ENCODE measurements at places on chromosomes 7 and 10.

DNA sequence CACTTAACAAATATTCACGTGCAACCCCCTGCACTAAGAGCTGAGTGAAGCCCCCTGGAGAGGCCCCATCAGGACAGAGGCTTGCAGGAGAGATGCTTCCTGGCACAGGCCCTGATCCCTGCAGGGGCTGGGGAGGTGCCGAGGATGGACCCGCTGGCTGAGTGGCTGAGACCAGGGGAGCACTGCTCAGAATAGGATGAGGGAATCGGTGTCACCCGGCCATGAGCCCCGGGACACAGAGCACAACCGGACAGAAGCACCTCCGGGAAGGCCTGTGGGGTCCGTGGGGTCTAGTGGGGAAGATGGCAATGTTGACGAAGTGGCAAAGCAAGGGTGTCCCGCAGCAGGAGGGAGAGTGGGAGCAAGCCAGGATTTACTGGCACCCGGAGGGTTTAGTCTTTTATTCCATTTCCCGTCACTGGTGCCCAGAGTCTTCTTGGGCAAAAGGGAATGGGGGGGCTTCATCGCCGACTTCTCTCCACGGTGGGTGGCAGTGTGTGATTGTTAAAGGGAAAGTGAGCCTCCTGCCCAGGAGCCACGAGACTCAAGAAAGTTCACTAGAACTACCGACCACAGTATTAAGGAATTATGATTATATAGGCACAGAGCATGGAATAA lies 140.7 kb downstream of the ADARB2 start:
- no peak for DNase-seq

DNA sequence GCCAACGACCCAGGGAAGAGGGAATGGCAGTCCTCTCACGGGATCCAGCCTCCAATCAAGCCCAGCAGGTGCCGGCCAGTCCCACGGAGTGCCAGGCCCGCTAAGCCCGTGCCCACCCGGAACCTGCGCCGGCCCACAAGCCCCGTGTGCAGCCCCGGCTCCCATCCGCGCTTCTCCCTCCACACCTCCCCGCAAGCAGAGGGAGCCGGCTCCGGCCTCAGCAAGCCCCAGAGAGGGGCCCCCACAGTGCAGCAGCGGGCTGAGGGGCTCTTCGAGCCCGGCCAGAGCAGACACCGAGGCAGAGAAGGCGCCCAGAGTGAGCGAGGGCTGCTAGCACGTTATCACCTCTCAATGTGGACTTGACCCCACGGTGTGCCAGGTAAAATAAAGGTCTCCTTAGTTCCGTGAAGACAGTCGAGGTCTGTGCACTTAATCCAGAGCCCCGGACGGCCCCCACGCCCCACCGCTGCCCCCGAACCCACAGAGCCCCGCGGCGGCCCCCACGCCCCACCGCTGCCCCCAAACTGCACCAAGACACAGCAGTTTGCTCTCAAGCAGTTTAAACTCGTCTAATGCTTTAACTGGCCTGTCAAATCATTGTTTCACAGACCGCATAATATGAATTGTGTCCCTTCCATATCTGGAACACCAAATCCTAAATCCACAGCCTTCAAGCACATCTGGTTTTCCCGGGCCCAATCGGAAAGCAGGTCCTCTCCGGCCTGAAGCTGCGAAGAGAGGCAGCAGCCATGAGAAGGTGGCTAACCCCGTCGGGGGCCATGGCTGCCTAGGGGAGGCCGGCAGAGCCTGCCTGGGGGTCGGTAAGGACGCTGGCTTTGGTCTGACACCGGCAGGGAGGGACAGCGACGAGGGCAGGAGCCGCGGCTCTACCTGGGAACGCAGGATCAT lies 307.8 kb downstream of the PTPRN2 start:
- DNase-seq, result no peak

- DNase-seq, result no peak
Measured at GRCh38 chr7:151191544-151191943, 4.5 kb upstream of the ASB10 start.

GRCh38 chr10:11037991-11038390 lies 20.3 kb downstream of the CELF2 start:
- no peak for DNase-seq

DNA sequence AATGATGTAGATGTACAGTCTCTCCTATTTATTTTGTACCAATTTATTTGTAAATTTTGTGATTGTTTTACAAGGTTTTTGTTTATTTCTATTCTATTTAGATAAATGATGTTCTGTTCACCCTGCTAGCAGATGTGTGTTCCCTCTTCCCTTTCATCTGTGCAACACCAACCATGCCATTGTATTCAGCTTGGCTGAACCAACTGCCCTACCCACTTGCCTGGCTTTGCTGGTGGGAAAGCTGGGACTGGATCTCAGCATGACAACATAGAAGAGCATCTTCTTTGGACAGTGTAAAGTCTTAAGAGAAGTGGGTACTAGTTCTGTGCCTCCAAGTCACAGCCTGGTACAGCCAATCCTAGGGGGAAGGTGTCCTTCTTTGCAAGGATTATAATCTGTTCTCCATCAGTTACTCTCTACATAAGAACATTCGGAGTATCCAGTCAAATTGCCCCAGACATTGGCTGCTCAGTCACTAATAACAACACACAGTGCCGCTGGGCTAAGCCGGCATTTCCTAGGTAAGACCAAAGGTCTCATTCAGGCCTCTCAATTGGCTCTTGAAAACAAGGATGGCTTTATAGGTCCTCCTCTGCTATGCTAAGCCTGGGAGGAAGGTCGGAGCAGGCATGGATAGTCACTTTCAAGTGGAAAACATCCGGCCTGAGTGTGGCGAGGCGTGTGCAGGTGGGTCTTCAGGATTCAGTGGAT lies 109.7 kb downstream of the NT5C2 start:
- DNase-seq, result no peak

DNA sequence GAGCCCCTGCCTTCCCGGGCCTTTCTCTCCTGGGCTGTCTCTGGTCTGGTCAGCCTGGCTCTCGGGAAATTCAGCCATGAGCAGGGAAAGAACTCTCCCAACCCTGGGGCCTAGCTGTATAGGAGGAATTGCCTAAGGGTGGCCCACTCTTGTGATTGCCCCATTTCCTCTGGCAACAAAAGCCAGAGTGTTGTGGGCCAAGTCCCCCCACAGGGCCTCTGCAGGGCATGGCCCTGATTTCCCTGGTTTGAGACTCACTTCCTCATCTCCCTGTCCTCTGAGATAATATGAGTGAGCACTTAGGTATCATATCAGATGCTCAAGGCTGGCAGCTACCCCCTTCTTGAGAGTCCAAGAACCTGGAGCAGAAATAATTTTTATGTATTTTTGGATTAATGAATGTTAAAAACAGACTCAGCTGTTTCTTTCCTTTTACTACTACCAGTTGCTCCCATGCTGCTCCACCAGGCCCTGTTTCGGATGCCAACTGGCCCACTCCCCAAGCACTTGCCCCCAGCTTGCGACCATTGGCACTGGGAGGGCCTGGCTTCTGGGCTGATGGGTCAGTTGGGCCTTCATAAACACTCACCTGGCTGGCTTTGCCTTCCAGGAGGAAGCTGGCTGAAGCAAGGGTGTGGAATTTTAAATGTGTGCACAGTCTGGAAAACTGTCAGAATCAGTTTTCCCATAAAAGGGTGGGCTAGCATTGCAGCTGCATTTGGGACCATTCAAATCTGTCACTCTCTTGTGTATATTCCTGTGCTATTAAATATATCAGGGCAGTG lies 11.4 kb downstream of the IRF5 start:
- no peak for DNase-seq

DNA sequence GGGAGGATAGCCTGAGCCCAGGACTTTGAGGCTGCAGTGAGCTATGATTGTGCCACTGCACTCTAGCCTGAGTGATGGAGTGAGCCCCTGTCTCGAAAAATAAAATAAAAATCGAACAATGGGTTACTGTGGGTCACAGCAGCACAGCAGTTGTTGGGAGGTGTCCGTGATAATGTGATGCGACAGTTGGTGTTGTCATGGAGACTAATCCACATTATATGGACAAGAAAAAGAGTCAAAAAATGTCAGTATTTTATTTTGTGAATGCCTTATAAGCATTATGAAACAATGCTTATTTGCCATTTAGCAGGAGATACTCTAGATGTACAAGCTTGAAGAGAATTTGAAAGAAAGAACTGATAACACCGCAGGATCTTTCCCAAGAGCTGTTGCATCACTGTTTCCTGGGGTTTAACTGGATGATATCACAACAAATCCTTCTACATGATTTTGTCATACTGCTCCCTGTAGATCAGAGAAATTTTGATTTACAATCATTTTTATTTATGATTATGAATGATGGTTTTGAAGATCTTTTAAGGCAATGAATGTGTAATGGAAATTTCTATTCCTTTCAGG lies 195.4 kb downstream of the BAMBI start:
- no peak for DNase-seq

DNA sequence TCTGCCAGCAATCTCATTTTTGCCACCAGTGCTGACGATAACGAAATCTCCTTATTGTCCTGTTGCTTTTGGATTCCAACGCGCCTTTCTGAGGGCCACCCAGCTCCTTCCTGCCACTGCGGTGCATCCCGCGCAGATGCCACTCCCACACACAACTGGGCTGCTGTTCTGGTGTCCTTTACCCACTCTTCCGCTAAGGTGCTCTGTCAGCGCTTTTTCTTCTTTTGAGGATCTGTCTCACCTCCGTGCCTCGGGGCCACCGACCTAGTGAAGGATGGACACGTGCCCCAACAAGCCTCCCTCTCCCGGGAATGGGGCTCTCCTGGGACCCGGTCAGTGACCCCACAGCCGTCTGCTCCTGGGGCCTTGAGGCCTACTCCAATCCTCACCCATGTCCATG lies 314.3 kb upstream of the COBL start:
- DNase-seq, result no peak

DNA sequence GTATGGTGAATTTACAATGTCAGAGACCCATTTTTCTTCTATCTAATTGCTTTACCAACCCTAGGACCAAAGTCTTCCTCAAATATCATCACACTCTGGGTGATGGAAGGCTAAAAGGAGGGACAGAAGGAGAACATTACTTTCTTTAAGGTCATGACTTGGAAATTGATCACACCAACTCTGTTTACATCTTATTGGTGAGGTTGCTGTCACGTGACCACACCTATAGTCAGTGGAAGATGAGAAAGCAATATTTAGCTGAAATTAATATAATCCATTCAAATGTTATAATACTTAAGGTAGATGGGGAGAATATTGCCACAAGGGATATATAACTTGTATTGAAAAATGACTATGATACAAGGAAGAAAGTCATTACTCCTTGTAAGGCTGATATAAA lies 183.6 kb upstream of the SMIM30 start:
- no peak for DNase-seq

DNA sequence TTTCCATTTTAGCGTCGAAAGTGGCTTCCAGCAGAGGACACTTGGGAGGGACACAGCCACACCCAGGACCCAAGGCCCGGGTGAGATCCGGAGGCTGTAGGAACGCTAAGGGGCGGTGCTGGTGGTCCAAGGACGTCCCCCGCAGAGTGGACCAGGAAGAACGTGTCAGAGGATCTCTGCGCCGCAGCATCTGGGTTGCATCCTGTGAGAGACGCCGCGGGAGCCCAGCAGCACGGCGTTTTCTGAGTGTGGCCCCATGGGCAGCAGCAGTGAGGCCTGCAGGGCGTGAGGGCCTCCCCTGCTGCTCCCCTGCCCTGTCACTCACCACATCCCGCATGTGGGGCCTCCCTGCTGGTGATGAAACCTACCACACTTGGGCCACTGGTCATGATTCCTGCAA lies 40.5 kb upstream of the BNIP3 start:
- no peak for DNase-seq

- no peak for DNase-seq
Measured at GRCh38 chr10:90740265-90740664, 117.6 kb downstream of the HTR7 start.

DNA sequence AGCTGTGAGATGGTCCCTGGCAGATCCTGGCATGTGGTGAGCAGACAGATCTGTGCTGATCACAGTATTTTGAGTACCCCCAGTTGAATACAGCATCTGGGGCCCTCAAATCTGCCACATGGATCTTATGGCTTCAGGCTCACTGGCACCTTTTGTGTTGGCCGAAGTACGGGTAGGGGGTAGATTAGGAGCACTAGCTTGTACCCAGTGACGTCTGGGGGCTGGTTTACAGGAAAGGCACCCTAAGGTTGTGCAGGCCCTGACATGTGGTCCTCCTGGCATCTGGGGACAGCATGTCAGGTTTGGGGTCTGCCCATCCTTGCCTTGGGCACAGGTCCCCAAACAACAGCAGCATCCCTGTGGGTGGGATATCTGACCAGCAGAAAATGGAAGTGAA lies 53.2 kb downstream of the SYPL1 start:
- DNase-seq, result no peak

GRCh38 chr7:73530800-73531199 lies 8.7 kb upstream of the BAZ1B start:
- no peak for DNase-seq

DNA sequence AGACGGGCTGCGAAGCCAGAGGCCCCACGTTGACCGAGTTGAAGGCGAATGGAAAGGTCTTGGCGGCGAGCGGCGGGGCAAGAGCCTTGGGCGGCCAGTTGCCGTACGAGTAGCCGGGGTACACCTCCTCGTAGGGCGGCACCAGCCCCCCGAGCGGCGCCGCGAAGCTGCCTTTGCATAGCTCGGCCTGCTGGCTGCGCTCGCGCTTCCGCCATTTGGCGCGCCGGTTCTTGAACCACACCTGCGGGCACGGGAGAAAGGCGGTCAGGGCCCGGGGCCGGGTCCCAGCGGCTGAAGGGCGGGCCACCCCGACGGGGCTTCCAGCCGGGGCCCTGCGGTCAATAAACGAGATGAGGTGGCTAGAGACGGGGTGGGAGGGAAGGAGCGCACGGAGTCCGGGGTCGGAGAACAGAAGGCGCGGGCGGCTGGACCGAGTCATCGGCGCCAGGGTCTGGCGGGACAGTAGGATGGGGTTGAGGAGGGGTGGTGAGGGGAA lies 4.8 kb downstream of the ELOVL3 start:
- DNase-seq, result no peak

- DNase-seq, result no peak
Measured at GRCh38 chr7:55158541-55159382, 139.9 kb downstream of the EGFR start.

DNA sequence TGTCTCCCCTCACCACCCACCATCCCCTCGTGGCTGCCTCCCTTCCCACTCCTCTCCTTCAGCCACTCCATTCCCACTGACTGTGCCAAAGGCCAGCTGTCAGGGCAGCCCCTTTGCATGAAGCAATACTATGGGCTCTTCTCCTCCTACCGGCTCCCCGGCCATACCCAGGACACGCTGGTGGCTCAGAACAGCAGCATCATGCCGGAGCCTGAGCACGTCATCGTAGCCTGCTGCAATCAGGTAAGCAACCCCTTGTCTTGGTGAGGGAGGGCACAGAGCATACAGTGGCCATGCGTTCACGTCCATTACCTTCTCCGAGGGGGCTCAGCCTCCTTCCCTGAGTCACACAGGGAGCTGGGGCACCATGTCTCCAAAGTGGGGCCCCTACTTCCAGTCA lies 11.6 kb downstream of the CHAT start:
- DNase-seq, result no peak

GRCh38 chr7:44044315-44045225 lies at the start of gene DBNL:
TSS of gene DBNL (plus strand) at chr7:44044702. CDS start at chr7:44044738, 36 bp downstream.
- peak; percentile 90 for DNase-seq

DNA sequence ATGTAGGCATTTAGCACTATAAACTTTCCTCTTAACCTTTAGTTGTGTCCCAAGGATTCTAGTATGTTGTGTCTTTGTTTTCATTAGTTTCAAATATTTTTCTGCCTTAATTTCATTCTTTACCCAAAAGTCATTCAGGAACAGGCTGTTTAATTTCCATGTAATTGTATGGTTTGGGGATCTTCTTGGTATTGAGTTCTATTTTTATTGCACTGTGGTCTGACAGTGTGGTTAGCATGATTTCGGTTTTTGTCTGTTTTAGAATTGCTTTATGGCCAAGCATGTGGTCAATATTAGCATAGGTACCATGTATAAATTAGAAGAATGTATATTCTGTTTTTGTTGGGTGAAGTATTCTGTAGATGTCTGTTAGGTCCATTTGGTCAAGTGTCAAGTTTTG lies 26.3 kb downstream of the COA1 start:
- DNase-seq, result no peak
